ENCODE measurements at places on chromosomes 5 and 9.

GRCh38 chr5:121745407-121745806, 106.3 kb upstream of the FTMT start:
- no peak for DNase-seq

DNA sequence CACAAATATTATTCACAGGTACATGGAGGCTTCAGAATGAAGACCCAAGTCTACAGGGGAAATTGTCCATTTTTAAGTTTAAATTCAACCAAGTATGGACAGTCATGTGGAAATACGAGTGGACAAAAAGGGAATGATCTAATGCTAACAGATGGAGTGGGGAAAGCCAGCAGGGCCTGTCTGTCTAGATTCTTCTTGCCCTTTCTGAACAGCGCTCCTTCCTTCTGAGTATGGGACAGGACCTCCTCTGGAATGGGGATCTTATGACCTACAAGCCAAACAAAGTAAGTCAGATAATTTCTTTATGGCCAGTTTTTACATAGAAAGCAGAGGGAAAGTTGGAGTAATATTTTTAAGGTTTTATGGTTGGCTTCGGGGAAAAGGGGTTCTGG, 119.8 kb upstream of the NEK6 start:
- DNase-seq = no peak

- peak; percentile 62 for DNase-seq
Observed at GRCh38 chr9:4339357-4339756, 39.5 kb upstream of the GLIS3 start.

DNA sequence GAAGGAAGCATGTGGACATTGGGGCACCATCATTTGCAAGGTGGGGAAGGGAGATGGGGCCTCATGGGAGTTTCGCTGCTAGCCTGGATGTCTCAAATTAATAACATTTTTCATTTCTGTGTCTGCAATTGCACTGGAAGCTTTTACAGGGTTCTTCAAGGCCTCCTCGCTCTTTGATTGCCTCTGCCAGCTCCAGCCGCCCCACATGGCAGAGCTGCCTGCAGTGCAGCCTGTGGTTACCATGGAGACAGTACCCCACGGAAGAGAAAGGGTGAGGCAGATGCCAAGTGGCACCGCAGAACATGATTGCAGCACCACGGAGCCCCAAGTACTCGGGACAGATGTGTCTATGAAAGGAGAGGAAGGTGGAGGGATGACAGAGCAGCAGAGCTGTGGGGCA, 25.4 kb downstream of the CTNND2 start:
- no peak for DNase-seq

DNA sequence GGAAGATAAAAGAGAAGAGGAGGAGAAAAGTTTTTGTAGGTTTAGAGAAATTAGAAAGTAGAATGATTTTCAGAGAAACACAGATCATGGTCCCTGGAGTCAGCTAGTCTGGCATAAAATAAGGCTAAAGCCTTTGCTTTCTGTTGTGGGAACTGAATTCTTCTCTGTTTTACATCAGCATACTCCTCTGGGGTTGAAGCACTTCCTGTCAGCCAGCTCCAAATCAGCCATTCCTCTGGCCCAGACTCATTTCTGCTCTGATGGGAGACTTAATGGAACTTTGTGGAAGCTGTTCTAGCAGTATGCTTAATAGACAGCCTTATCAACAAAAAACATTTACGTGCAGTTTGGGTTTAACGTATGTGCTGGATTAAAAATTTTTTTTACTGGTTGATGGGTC, 143.2 kb downstream of the HMHB1 start:
- no peak for DNase-seq

GRCh38 chr5:173629628-173630027, 13.2 kb upstream of the BOD1 start:
- no peak for DNase-seq

GRCh38 chr5:59173578-59173977, 590.7 kb downstream of the RAB3C start:
- DNase-seq = no peak

DNA sequence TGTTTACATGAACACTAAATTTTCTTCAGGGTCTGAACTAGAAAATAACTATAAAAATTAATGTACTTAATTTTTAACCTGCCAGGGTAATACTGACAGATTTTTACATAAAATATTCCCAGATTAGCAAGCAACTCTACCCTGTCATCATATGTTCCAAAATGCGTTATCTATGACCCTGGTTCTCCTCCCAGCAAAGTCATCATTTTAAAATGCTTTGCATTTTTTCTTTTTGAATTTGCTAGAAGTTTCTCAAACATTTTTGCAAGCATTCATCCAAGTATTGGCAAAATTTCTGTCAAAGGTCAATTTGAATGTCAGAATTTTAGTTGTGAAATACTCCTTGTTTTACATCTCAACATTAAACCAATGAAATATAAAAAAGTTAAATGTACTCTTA, 144.5 kb upstream of the FTMT start:
- DNase-seq = no peak

Measured in NCI-H187 treated with DMSO at 0.1 percent for 48 hours (cell line).